NK-92 treated with Interleukin-12 subunit alpha and Interleukin-12 subunit beta, amount 100 ng/mL, for 24 hours (cell line): ENCODE measurements at places on chromosomes 5 and 9.

- no peak for DNase-seq
These were observed at the start of gene IRX2 for GRCh38 chr5:2751592-2752021. IRX2 (minus strand) TSS chr5:2751677; CDS start chr5:2751413, 264 bp downstream.

- peak; percentile 49 for DNase-seq
These were observed 44.5 kb upstream of the ANGPTL2 start for GRCh38 chr9:127166651-127167524.

- DNase-seq, result no peak
These were observed 44.1 kb downstream of the PJA2 start for GRCh38 chr5:109365653-109366052.

DNA sequence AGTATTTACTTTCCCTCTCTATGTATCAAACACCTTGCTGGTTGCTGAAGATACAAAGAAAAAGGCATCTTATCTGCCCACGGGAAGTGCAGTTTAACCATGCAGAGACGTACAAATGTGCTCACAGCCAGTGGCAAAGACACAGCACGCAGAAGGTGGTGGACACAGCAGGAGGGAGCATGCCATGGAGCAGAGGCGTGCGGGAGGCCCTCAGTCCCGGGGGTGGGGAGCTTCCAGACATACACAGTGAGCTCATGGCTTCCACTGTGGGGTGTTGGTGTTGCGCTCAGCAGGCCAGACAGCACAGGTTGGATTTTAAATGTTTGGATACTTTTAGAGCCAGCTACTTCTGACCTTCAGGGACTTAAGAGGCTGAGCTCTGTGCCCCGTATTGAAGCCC is 8.8 kb upstream of the BARX1 start:
- DNase-seq, result no peak

DNA sequence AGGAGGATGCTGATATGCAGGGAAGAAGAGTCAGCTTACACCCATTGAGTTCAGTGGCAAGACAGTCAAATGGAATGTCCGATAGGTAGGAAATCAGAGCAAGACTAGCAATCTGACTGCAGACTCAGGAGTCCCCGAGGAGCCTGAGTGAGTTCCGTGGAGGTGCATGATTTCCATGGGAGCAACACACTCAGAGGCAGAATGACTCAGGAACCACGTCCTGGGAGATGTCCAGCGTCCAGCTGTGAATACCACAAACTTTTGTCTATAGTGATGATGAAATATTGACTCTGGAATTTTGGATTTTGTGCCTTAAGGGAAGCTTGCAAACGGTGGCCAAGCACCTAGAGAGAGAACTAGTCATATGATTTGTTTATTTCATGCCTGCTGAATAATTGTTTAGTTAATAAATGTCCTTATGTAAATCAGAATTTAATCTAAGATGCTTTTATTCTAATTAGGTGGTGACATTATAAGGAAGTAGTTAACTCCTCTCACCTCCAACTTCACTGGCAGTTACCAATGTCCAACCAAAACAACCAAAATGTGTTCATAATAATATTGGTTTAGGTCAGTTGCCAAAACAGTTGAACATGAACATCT is 100.4 kb downstream of the PDE4D start:
- no peak for DNase-seq

DNA sequence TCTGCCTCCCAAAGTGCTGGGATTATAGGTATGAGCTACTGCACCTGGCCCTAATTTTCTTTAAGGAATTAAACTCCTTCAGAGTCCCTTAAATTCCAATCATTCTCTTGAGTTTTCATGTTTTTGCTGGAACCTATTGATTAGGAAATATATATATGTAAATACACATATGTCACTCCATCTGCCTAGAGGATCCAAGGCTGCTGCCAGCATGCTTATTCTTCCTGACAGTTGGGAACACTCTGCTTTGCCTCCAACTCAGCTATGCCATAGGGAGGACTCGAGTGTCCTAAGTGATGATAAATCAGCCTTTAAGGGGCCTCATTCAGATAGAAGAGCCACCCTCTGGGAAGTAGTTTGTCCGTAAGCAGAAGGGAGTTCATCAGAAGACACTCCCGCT is 21.8 kb downstream of the MFAP3 start:
- no peak for DNase-seq

GRCh38 chr5:96663608-96664007 is 1.4 kb downstream of the CAST start:
- no peak for DNase-seq

DNA sequence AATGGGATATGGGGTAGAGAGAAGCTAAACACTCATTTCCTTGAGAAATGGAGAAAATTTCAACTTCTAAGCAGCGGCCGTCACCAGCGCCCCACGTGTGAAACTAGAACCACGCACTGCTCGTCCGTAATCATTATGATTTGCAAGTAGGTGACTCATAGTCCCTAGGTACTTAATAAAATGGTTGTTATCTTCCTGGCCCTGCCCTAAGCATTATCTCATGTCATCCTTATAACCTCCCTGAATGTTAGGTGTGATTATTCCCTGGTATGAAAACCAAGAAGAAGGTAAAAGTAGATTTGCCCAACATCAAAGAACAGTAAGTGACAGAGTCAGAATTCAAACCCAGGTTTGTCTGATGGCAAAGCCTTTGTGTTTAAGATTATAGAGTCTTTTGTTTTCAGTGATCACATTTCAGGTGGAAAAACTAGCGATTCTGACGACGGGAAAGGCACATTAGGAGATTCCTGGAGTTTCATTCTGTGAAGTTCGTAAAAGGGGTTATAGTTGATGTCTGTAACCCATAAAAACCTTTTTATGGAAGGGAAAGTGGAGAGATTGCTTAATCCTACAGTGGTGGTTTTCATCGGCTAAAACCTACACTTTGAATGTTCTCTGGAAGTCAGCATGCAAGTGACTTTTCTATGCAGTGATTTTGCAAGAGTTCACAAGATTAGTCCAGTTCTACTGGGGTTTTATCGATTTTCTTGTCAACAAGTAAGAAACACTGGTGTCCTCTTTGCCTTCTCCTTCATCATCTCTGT is 202.9 kb upstream of the WWC1 start:
- no peak for DNase-seq

GRCh38 chr5:43227655-43228054 is 35.6 kb downstream of the NIM1K start:
- DNase-seq, result no peak

GRCh38 chr5:41410737-41411136 is 99.7 kb downstream of the PLCXD3 start:
- no peak for DNase-seq

- no peak for DNase-seq
These were observed 61.4 kb downstream of the RASA1 start for GRCh38 chr5:87329114-87329513.

DNA sequence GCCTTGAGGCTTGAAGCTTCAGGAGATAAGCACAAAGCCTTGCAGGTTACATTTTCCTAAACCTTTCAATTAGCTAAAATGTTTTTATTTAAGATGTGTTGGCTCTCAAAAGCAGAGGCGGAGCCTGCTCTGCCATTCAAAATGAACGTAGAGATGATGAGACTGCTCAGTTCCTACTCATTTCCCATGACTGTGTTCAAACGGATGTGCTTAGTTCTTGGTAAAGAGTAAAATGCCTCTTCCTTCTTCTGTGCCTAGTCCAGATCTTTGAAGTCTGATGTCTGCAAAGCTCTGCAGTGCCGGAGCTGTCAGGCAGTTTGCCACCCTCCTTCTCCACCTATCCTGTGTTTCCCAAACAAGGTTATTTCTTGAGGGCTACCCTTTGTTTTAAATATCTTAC is 46.3 kb upstream of the ADAMTSL1 start:
- no peak for DNase-seq

- DNase-seq, result no peak
These were observed 49.3 kb upstream of the HK3 start for GRCh38 chr5:176948458-176948857.

- DNase-seq, result no peak
These were observed 2.8 kb upstream of the NEURL1B start for GRCh38 chr5:172638209-172638768.

- no peak for DNase-seq
These were observed 84.9 kb downstream of the SLC28A3 start for GRCh38 chr9:84255696-84256095.

- DNase-seq, result no peak
These were observed 4.1 kb downstream of the DENND1A start for GRCh38 chr9:123925819-123926218.
